ENCODE measurements at places on chromosomes 6 and 20.

DNA sequence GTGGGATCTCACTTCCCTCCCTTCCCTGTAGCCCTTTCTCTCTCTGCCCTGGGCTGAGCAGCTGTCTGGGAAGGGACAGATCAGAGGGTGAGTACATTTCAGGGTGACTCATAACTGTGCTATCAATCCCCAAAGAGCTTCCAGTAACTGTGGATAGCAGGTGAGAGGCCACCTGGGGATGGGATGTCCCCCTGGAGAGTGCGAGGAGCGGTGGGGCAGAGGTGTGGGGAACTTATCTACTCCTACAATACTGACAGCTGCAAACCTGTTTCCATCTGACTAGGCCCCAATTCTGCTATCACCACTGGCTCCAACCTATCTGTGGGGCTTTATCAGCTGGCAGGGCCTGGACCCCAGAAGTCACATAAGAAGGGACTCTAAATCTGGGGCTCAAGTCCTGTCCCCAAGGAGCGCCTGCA, 32.6 kb downstream of the KCNK5 start:
- no peak for DNase-seq

DNA sequence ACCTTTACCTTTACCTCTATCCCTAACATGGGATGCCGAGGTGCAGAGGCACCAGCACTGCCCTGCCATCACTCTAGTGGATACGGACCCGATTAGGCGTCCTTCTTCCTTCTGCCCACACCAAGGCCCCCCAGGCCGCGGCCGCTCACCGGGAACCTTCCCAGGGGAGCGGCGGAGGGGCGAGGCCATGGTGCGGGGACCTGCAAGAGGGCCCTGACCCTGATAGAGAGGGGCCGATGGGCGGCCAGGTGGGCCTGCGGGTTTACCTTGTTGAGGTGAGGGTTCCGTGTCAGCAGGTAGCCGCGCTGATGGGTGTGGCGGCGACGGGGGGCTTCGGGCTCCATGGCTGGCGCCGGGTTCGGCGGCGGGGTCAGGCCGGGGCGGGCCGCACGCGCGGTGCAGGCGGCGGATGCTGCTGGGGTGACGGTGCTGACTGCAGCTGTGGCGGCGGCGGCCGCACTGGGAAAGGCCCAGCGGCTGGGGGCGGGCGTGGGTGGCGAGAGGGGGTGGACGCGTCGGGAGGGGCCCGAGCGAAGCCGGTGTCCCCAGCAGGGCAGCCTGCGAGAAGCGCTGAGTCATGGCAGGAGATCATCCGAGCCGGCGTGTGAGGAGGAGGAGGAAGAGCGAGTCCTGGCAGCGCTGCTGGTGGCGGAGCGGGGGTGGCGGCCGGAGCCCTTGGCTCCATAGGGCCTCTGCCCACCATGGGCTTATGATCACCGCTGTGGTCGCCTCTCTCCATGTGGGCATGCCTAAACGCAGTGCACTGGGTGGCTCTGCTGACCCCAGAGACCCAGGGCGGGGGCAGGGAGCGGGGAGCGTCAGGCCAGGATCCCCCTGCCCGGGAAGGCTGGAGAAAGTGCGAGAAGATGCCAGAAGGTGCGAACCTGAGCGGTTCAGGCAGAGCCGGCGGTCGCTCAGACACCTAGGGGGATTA, at the start of gene ME1:
Gene ME1 (minus strand): TSS at position 441 of the 934 bp plus-strand sequence. CDS start 97 bp downstream, at position 344.
- DNase-seq: peak; percentile 2

DNA sequence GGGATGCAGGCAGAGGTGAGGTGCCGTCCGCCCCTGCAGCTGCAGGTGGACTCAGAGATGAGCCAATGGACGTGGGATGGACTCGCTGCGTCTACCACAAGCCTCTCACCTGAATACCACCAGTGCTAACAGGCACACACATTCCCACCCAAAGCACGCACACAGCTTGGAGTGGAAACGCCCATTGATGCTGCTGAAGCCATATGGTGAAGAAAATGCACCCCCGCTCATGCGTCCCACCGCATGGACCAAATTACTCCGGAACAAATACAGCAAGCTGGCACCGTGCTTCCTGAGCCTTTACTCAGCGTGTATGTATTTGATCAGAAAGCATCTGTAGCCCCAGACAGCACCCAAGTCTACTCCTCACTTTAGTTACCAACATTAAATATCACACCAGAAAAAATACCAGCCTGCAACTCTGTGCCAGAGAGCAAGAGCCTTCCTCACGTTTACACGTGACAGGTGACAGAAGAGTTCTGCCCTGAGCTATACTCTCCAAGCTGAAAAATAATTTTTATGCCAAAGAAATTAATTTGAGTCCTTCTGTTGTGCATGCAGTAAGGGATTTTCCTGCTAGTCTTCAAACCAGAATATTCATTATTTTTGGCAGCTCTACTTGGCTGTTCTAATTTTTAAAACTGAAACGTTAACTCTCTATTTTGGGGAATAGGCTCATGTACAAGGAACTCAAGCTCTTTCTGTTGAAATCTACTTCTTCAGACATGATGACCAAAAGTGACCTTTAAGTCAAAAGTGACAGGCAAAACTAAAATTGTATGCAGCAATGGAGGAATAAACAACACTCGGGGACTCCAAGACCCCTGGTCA, 58.2 kb upstream of the SYNDIG1 start:
- no peak for DNase-seq

- no peak for DNase-seq
Measured at GRCh38 chr6:54737247-54737646, 109.3 kb upstream of the FAM83B start.

DNA sequence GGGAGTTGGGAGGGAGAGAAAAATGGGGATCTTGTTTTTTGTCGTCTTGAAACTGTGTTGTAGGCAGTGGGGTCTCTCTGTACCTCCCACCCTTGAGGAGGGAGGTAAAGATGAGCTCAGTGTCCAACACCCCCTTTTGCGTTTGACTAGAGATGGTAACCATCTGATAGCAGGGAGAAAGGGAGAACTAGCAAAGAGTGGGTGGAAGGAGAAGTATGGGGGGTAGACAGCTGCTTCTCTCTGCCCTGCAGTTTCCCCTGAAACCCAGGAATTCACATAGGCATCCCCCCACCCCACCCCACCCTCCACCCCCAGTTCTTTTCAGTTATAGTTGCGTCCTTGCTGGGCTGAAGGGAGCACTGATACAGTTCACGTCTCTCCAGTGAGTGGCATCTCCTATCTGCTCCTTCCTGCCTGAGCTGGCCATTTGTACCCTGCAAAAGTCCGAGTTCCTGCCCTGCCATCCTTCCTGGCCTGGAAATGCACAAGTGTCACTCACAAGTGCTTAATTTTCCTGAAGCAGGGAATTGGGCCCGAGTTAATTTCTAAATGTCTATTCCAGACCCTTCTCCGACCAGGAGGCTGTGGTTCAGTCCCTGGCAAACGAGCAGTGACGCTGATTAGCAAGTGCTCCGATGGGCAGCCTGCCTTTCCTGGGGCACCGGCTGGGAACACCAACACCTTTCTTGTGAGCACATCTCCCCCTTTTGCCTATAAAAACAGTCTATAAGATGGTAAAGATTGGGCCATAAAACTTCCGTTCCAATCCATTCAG, 1.5 kb downstream of the SIRPA start:
- no peak for DNase-seq

DNA sequence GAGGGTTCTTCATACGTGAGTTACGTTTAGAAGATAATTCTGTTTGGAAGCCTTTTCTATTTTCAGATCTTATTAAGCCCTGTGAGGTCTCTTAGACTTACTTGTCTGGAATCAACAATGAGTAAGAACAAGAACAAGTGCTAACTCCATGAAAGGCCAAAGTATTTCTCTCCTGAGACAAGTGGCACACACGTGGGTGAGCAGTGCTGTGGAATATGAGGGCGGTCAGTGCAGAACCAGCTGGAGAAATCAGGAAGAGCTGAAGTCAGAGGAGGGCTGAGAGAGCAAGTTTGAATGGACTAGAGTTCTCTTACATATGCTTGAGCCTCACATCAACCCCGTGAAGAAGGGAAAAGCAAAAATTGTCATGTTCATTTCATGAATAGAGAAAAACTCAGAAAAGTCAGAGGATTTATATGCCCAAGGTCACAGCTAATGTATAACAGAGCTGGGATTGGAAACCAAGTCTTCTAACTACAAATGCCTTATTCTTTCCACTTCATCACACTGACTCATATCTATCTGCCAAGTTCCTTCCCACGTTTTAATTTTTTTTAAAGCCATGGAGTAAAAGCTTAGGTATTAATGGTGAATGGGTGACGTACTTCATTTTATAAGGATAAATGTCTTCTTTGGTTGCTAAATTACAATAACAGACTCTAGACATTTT, 201.3 kb upstream of the DTNBP1 start:
- DNase-seq: no peak

GRCh38 chr20:31949877-31950646, 1.8 kb downstream of the PDRG1 start:
- no peak for DNase-seq

DNA sequence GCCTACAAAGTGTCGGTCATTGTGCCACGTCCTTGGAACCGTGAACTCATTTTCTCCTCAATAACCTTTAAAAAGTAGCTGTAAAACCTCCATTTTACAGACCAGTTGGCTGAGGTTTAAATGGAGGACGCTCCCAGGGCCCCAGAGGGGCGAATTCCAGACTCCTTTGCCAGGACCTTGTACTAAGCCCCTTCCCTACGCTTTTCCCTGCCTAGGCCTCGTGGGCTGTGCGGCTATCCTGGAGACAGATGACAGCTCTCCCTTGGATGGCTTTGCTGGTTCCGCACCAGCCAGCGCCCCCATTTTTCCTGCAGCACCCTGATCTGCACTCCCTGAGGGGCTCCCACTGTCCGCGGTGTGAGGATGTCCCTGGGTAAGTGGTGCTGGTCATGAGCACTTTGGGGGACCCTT, 12.1 kb upstream of the SNHG17 start:
- no peak for DNase-seq

GRCh38 chr20:16124491-16124890, 448.8 kb downstream of the KIF16B start:
- DNase-seq: no peak

DNA sequence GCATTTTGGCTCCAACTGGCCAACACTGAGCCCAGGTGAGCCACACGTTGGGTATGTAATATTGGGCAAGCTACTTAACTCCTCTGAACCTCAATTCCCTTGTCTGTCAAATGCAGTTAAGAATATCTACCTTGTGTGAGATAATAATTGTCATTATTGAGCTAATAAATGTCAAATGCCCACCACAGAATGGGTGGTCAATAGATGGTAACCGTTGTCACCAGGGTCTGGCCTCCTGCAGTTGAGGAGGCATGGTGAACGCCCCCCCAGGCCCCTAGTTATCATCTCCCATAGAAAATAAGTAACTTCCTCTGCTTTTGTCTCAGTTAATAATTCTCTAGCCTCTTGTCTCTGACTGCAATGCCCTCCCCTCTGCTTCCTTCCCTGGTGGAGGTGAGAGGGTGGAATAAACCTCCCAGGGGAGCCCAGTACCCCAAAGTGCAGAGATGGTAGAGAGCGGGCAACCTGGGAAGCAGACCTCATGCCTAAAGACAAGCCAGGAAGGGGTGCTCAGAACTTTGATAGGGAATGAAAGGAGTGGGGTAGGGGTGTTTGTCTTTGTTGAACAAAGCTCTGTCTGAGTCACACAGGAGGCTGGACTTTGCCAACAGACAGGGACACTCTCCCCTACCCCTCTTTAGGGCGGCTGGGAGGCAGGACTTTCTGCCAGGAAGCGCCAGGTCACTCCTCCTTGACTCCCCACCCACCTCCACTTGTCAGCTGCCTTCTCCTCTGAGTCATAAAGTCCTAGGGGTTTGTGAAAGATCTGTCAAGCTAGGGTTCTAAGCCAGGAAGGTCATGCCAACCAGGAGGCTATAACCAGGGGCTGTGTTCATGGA, 1.3 kb upstream of the UNC5CL start:
- DNase-seq: no peak

- DNase-seq: no peak
Measured at GRCh38 chr20:23404196-23404595, 17.1 kb downstream of the NAPB start.

Data from GM18507 (cell line).